ENCODE measurements at places on chromosomes 4 and X.

DNA sequence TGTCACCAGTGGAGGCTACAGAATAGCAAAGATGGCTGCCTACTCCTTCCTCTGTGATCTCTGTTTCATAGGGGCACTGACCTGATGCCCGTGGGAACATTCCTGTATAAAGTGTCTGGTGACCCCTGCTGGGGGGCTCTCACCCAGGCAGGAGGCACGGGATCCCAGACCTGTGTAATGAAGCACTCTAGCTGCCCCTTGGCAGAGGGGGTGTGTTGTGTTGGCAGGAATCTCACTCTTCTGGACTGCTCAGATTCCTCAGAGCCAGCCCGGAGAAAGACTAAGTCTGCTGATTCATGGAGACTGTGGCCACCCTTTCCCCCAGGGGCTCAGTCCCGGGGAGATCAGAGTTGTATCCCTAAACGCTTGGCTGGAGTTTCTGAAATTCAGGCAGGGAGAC lies 648.3 kb downstream of the SPRY1 start:
- DNase-seq, result no peak

- no peak for DNase-seq
Observed at GRCh38 chr4:87911252-87911774, 64.2 kb upstream of the SPP1 start.

DNA sequence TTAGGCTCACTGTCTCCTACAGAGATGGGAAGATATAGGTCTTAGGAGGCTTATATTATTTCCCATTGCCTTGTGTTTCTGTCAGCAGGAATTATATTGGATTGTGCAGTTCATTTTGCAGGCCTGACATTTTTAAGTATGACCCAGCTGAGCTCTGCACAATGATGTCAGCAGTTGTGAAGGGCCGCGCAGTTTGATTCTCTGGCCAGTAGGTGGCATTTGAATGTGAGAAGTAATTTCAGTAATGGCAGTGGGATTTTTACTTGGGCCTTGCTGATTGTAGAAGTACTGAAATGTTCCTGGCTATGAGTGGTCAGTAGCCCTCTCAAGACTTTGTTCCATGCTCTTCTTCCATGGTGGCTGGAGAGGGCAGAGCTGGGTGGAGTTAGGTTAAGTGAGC lies 247.2 kb upstream of the MTMR8 start:
- DNase-seq, result no peak

DNA sequence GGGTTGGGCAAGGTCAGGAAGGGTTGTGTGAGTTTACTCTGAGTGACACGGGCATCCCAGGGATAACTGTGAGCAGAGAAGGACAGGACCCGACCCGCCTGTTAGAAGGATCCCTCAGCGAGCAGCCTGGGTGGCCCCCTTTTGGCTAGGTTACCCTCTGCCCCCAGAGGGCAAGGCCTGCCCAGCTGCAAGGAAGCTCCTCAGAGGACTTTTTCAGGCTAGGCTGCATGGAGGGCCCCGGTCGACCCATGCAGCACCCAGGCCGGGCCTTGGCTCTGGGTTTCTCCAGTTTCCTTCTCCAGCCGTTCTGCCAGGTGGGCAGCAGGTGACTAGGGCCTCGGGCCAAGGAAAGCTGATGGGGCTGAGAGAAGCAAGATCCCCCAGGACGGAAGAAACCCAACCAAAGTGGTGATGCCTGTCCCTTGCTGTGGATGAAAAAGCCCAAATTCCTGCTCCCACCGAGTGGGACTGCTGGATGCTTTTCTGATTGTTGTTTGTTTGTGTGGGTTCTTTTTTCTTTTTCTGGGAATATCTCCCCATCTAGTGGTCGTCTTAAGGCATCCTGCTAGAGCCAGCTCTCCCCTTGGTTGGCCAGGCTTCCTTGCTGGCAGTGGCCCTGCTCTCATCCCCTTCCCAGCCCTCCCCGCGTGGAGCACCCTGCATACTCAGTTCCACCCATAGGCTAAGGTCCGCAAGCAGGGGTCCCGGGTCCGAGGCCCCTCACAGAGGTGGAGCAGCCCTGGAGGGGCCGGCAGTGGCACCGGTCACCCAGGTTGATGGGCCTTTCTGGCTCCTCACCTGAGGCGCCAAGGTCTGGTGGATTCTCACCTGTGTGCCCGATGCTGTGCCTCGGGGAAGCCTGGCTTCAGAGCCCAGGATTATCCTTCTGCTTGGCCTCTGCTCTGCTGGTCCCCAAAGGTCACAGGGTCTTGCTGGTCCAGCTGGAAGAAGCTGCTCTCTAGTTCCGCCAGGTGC lies 1.8 kb downstream of the ZFP92 start:
- DNase-seq, result no peak

DNA sequence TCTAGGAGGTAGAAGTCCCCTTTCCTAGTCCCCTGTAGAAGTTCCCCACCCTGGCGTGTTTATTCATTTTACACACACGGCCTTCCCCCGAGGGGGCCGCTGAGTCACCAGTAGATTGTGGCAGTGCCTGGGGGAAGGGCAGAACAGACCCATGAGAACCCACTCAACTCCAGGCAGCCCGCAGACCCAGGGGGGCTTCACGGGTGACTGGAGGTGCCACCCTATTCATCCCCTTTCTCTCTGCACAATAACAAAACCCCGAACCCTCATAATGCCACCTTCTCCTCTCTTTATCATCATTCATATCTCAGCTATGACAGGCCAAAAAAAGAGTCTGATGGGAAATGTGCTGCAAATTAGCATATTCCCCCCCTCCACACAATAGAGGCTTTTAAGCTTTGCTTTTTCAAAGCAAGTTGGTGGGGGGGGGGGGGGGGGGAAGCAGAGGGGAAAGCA lies 20.4 kb upstream of the GPM6B start:
- DNase-seq, result no peak

DNA sequence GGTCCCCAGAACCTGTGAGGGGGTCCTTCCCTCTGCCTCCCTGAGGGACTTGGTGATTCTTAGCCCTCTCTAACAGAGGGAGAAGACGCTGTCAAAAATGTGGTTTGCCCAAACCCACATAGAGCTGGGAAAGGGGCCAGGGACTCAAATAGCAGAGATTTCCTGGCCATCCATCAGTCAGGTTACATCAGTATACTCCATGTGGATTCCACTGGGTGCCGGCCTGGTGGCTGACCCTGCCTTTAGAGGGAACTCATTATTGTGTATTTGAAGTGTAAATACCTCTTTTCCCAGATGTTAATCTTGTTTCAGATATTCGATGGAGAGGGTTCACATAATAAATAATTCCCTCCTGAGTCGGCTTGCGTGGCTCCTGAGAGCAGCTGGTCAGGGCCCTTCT lies 130.3 kb downstream of the TBL1X start:
- DNase-seq, result no peak

- DNase-seq, result no peak
Observed at GRCh38 chr4:37389366-37389765, 144.8 kb downstream of the NWD2 start.

- no peak for DNase-seq
Observed at GRCh38 chr4:172546782-172547181, 621.8 kb upstream of the GALNT7 start.

- DNase-seq, result no peak
Observed at GRCh38 chrX:17719711-17720110, 17.6 kb upstream of the SCML1 start.

DNA sequence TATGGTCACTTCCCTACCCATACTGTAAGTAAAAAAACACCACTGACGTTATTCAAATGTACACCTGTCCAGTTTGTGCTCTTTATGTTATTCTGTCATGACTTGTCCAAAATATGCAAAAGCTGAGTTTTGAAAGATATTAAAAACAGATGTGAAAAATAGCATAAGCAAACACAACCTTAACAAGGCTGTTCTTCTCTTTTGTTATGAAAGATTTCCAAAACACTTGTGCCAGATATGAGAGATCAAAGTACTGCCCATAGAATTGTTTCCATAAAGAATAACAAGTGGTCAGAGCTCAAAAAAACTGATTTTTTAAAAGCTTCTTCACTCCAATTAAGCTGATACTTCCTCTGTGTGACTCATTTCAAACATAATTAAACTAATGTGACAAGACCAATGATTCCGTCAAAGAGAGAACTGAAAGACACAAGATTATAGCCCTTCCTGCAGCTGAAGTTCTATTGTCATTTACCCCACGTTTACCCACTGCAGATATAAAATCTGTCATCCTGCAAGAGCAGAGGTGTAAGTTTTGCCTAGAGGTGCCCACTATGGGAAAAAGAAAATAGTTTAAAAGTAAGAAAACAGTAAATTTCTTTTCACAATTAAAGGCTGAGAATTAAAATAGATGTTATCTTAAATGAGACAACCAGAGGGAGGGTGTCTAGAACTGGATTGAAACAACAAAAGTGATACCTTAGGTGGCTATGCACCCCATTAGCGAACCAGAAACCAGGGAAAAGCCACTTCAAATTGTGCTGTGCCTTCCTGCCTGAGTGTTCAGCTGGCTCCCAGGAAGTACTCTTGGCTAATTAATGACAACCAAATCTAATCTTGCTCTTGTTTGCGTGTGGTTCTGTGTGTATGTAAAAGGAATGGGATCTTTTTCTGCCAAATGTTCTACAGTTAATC lies 30.1 kb downstream of the RASSF6 start:
- DNase-seq, result no peak

- no peak for DNase-seq
Observed at GRCh38 chr4:126223784-126224407, 909.1 kb downstream of the FAT4 start.

DNA sequence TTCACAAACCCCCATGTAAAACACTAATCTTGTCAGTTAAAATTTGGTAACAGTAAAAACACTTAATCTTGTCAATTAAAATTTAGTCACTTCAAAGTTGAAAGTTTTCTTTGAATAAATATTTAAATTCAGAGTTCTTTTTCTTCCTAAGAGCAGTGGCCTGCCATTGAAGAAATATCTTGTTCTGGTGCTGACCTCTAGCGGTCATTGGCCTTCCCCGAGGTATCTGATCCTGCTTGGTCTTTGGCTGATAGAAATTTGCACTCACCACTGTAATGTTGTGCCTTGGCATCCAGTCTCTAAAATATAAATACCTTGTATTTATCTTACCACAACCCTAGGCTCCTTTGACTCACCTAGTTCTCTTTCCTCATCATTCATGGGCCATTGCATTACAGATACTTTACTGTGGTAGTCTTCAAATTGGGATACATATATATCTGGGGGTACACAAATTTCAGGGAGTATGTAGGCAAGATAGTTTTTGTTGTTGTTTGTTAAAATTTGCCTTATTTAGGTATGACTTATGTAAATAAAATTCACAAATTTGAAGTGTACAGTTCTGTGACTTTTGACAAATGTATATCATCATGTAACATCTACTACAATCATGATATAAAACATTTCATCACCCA lies 6.7 kb upstream of the ART3 start:
- DNase-seq, result peak; percentile 74

- no peak for DNase-seq
Observed at GRCh38 chr4:83152746-83153145, 38.2 kb upstream of the PLAC8 start.

- DNase-seq, result no peak
Observed at GRCh38 chrX:17984415-17984814, 123.3 kb upstream of the RAI2 start.

GRCh38 chr4:10606483-10607155 lies 77.9 kb downstream of the CLNK start:
- DNase-seq, result no peak

- no peak for DNase-seq
Observed at GRCh38 chr4:182904211-182904761, 12.9 kb downstream of the DCTD start.

DNA sequence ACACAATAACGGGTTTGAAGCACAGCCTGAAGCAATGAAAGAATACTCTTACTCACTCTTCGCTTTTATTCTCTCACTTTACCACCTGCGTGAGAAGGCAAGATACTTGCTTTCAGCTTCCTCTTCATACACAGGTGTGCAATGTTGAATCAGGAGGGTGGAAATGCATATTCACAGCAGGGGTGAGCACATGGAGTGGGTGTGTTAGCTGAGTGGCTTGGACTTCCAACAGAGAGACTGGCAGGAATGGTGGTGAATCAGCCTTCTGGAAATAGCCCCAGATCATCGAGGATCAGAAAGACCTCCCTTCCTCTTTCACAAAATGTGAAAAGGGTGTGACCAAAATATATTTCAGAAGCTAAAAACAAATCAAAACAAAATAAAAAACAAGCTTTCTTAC lies 521.2 kb downstream of the STIM2 start:
- no peak for DNase-seq

- DNase-seq, result no peak
Observed at GRCh38 chr4:169337510-169337909, 66.8 kb upstream of the SH3RF1 start.

- DNase-seq, result no peak
Observed at GRCh38 chr4:36333303-36333877, 52.0 kb downstream of the DTHD1 start.

DNA sequence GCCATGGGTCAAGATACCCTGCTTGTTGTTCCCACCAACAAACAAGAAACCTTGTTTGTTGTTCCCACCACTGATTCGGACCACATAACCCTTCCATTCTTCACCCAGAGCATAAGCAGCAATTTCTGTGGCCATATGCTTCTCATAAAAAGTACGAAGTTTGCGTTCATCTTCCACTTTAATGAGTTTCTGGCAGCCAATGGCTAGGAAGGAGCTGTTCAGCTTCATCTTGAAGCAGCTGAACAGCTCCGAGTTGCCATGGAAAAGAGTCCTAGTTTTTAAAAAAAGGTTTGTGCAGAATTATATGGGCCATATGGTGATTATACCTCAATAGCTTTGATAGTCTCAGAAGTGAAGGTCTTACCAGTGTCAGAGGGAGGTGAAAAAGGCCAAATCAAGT lies 65.3 kb downstream of the ENOPH1 start:
- DNase-seq, result no peak

GRCh38 chrX:73851014-73852009 lies 288.3 kb downstream of the CHIC1 start:
- DNase-seq, result no peak

GRCh38 chr4:182853731-182854330 lies 63.4 kb downstream of the DCTD start:
- DNase-seq, result no peak

GRCh38 chrX:109839694-109840567 lies 106.9 kb upstream of the ACSL4 start:
- peak; percentile 58 for DNase-seq

All from tibial artery (tissue), 4 donors.